Left renal cortex interstitium (tissue), 4 donors: ENCODE measurements at places on chromosomes 13 and 19. TPM values are rescaled to one million over a fixed set of nuclear protein-coding genes. Genes with fewer than 3 reads are reported as not detected.

ZNF560 gene
- polyA plus RNA-seq: 0.62 TPM

TEKTIP1 gene
- polyA plus RNA-seq: 8.6 TPM

RBM26 gene
- polyA plus RNA-seq: 85.9 TPM

WTIP gene
- 39.6 TPM for polyA plus RNA-seq

PRR12 gene
- polyA plus RNA-seq: 32.6 TPM

ADAMTS10 gene
- polyA plus RNA-seq: 31.0 TPM

SIGLEC5 gene
- not detected for polyA plus RNA-seq

URAD gene
- not detected for polyA plus RNA-seq

PLPP2 gene
- 2.9 TPM for polyA plus RNA-seq

CD33 gene
- polyA plus RNA-seq: 2.6 TPM

PLPPR3 gene
- polyA plus RNA-seq: 12.7 TPM

ODAD3 gene
- 2.3 TPM for polyA plus RNA-seq

ZNF256 gene
- 8.5 TPM for polyA plus RNA-seq

ADGRE3 gene
- polyA plus RNA-seq: 0.09 TPM

LENG9 gene
- 1.8 TPM for polyA plus RNA-seq

ZNF729 gene
- 0.30 TPM for polyA plus RNA-seq

ZNF835 gene
- polyA plus RNA-seq: 4.5 TPM

PRR19 gene
- polyA plus RNA-seq: 1.4 TPM

- no peak for DNase-seq
Measured at GRCh38 chr19:5289060-5289990, 51.3 kb downstream of the PTPRS start.

GRCh38 chr13:31908696-31909411 lies 122.7 kb upstream of the FRY start:
- DNase-seq: no peak

DNA sequence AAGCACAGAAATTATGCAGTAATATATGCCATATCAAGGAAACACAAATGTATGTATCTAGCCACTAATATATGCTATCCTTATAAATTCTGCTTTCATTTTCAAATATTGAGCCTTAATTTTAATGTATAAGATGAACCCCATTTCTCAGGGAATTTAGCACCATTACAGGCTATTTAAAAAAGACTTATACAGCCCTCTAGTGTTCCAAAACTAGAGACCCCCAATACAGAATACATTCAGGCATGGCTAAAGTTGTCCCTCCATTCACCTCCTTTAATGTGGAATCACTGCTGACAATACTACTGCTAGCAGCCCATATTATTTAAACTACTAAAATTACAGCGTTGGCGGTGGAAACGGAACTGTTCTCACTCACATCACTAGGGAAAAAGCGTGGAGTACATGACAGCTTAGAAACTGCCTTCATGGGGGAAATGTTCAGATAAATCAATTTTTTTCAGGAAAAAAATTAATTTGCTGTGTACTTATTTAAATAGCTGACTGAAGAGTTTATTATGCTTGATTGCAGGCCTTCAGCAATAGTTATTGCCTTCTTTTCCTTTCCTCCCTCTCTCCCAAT lies 541.0 kb downstream of the PCDH9 start:
- DNase-seq: no peak

GRCh38 chr19:47781590-47782262 lies 3.2 kb downstream of the SELENOW start:
- no peak for DNase-seq

DNA sequence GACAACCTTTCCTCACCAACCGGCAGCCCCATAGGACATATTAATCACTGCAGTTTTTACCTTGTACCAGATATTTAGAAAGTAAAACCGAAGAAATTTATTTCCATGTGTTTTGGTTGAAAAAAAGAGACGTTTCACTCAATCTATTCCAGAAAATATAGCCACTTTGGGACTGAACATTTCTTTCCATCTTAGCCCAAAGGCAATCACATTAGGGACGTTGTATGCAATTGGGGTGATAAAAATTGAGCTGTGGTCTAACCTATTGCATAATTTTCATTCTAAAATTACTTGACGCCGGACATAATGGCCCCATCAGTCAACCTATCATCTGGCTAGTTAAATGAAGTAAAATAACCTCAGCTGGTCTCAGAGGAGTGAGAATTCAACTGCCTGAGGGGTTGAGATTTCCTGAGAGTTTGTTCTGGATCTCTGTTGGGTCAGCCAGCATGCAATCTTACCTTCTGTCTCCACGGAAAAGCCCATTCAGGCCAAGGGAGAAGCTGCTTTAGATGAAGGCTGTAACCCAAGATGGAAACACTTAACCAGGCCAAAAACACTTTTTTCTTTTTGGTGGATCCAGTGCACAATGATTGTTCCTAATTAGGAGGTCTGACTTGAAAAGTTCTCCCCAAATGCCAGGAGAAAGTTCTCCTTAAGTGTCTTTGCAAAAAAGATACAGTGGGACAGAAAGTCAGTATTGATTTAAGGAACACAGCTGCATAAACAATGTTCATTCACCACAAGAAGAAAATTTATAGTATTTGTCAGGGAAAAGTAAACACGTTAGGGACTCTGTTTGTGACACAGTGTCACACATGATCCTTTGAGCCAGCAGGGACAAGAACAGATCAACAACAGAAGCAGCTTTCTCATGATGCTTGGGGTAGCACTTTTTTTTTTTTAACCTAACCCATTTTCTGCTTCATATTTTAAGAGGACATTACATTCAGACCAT lies 34.1 kb downstream of the DLEU7 start:
- DNase-seq: no peak

DNA sequence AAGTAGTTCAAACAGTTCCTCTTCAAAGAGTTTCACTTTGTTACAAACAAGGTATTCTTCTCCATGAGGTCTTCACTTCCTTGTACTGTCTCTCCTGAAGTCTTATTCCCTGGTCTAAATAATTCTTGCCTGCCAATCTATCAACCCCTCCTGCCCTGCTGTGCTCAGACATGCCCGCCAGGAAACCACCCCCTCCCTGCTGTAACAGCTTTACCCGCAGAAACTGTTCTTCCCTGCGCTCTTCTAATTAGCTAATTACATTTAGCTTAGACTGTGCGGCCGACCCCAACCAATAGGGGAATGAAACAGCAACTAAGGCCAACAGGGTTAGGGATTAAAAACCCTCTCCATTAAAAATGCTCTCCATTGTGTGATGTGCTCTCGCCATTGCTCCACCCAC lies 46.7 kb downstream of the ZNF846 start:
- DNase-seq: no peak

- DNase-seq: no peak
Measured at GRCh38 chr19:55304980-55305379, 20.2 kb downstream of the TMEM150B start.

DNA sequence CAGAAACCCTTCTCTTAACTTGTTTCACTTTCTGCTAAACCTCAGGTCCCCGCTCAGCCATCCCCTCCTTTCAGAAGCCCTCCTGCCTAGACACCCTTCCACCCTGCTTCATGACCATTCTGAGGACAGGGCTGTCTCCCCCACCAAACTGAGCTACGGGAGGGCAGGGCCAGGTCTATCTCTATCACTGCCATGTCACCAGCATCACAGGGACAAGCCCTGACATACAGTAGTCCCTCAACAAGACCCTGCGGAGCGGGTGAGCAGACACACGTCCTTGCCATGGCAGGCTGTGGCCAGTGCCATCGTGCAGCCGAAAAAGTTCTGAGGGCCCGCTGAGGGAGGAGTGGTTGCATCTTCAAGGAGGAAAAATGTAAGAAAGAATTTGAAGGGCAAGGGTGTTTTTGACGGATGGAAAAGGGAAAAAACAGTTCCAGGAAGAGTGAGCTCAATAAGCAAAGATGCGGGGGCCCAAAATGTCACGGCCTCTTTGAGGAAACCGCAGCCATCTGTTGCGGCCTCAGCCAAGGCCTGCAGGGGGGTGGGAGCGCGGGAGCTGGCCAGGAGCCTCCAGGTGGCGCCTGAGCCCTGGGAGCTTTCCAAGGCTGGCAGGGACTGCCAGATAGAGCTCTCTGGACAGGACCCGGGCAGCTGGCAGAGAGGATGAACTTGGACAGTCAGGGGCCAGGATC lies 8.1 kb downstream of the PTGIR start:
- DNase-seq: no peak

- DNase-seq: no peak
Measured at GRCh38 chr19:18762125-18763023, 28.7 kb downstream of the COMP start.

- no peak for DNase-seq
Measured at GRCh38 chr13:43391036-43391435, 367.6 kb downstream of the DNAJC15 start.

GRCh38 chr19:43462785-43463380 lies 2.5 kb downstream of the LYPD3 start:
- no peak for DNase-seq

DNA sequence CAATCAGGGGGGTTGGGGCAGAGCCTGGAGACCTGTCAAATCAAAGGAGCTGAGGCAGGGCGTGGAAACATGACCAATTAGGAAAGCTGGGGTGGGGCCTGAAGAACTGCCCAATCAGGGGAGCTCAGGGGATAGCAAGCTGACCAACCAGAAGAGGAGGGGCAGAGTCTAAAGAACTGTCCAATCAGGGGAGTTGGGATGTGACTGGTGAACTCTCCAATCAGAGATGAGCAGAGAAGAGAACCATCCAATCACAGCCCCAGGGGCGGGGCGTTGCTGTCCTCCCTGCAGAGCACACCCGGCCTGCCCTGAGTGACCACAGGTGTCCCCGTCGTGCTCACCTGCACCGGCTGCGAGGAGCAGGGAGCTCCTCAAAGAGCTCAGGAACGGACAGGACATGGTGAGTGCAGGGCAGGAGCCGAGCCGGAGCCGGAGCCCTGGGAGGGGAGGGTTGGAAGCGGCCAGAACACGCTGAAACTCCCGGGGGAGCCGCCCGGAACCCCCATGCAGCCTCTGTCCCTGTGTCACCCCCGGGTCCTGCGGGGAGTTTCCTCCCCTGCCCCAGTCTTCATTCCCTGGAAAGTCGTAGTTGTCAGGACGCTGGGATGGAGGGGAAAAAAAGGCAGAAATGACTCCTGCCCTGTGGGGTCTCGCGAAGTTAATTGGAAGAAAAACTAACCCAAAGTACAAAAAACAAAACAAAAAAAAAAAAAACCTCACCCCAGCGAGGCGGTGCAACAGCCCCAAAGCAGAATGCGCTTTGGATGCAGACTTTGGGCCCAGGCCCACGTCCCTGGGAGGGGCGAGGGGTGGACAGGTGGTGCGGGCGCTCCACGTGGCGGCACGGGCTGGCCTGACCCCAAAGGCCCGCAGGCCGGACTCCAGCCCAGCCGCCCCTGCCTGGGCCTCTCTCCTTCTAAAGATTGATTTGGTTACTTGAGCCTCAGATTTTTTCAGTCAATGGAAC lies at the start of gene ZNF556:
ZNF556 (plus strand) TSS at position 311 of the 967 bp plus-strand sequence; CDS start at position 398, 87 bp downstream.
- DNase-seq: no peak

DNA sequence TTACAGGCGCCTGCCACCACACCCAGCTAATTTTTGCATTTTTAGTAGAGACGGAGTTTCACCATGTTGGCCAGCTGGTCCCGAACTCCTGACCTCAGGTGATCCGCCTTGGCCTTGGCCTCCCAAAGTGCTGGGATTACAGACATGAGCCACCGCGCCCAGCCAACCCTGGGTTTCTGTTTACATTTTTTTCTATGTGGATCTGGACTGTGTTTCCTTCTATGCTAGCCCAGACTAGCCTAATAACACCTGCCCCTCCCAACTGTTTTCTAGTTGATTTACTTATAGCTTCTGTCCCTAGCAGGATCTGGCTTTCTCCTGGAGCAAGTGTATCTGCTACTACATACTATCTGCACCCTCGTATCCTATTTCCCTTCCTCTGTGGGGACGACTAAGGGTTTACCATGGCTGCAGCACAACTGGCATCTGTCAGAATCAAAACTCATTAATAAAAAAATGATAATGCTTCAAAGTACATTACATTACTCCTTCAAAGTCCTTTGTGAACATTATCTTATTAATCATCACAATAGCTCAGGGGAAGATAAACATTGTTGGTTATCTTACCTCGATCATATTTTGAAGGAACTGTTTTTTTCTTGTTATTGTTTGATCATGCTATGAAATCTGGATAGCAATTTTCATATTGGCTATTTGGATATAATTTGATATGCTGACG lies 228.3 kb downstream of the KLF5 start:
- DNase-seq: no peak

GRCh38 chr13:43573802-43574514 lies 212.8 kb downstream of the ENOX1 start:
- DNase-seq: no peak

DNA sequence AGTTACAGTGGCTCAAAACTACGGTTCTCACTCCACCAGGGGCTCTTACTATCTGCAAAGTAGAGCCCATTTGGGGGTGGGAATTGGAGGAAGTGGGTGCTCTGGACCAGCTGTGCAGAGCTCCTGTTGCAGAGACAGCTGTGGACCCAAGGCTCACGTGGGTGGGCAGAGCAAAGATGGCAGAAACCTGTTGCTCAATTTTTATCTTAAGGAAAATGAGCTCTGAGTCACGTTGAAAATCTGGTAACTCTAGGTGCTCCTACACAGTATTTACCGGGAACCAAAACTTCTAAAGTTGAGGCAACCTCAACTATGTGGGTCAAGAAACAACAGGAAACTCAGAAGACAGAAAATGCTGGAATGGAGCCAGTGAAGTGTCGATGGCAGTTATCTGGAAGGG lies 30.2 kb upstream of the SLC15A1 start:
- DNase-seq: no peak

GRCh38 chr13:29379281-29379680 lies 216.2 kb downstream of the SLC7A1 start:
- no peak for DNase-seq

DNA sequence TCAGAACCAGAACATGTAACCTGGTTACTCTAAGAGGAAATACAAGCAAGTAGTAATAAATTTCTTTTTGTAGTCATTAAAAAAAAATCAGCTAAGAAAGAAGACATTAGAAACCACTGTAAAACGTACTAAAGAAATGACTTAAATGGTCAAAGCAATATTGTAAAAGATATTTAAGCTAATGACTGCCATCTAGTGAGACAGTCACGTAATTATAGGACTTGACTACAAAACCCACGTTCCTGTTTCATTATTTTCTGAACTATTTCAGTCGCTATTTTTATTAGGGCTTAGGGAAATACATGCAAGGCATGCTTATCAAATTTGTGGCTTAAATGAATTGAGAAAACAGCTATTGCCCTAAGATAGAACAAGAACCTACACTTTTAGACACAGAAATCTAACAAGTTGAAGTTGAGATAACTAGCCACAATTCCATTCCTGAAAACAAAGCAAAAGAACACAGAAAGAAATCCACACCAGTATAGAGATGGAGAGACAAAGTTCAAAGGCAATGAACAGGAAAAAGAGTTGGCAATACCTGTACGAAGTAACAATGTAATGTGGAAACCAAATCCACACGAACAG lies 17.9 kb downstream of the ALG5 start:
- DNase-seq: peak; percentile 47
